ENCODE measurements at places on chromosomes 11 and 22.

DNA sequence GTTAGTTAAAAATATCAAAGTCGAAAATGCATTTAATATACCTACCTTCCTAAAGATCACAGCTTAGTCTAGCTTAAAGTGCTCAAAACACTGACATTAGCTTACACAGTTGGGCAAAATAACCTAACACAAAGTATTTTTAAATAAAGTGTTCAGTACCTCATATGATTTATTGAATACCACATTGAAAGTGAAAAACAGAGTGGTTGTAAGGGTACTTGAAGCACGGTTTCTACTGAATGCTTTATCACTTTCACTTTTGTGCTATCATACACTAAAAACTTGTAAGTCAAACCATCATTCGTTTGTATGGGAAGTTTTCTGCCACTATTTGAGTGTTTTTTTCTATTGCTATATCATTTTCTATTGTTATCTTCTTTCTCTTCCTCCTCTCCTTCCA, 36.6 kb downstream of the ZBTB44 start:
- H3K36me3 ChIP-seq: peaks cover 8% of the 10 kb centered on the region
- H3K4me3 ChIP-seq: no peak overlapping the region
- no peak for DNase-seq
- H3K27me3 ChIP-seq: no peaks in the 10 kb centered on the region
- no peaks in the 10 kb centered on the region for H3K4me1 ChIP-seq

DNA sequence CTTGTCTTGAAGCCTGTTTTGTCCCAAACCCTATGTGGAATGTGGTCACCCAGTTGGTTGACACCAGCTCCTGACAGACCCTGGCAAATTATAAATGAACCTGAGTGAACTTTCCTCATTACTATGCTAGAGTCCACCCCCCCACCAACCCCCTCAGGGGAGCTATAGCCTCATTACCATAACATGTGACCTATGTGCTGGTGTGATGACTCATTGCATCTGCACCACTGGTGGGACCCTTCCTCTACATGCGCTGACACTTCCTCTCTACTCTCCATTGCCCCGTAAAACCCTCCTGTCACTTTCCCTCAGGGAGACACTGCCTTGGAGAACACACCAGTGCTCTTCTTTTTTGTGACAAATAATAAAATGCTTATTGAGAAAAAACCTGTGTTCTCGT, 105.0 kb upstream of the SESN3 start:
- no peak overlapping the region for H3K4me3 ChIP-seq
- no peaks in the 10 kb centered on the region for H3K27me3 ChIP-seq
- H3K4me1 ChIP-seq: peaks cover 1% of the 10 kb centered on the region
- H3K36me3 ChIP-seq: no peaks in the 10 kb centered on the region
- DNase-seq: no peak

DNA sequence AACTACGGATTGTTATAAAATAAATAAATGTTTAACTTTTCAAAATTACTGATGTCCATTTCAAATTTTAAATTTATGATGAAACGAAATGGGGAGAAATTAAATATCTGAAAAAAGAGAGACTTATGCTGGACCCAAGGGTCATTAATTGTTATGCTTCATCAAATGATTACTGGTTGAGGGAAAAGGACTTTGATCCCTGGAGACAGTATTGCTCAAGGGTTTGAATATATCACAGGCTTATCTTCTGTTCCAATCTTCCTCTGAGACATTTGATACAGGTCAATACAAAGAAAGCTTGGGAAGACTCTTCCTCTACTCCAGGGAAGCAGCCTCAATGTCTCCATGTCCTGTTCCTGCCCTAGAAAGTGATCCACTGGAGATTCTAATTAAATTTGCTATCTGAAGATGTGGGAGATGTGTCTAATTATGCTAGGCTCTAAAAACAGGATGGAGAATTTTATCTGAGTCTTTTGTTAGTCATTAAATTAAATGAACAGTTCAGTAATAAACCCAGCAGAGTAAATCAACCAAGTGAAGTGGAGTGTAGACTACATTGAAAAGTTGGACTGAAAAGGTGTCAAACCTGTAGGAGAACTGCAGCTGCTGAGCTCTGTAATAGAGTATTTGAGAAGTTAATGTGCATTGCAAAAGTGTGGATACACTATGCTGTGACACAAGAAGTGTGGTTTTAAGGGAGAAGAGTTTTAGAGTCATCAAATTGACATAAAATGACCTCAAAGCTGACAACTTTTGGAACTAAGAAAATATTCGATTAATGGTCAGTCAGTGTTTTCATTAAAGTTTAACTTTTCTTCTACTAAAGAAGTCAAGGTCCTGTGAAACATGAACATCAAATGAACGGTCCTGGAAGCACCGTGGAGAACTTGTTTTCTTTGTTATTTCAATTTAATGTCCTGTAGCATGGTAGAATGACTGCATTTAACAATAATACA, 623.7 kb upstream of the CCDC90B start:
- no peak overlapping the region for H3K4me3 ChIP-seq
- no peaks in the 10 kb centered on the region for H3K36me3 ChIP-seq
- DNase-seq: no peak
- H3K4me1 ChIP-seq: no peaks in the 10 kb centered on the region

- peak overlapping the region; percentile 21 for H3K27ac ChIP-seq
- H3K4me3 ChIP-seq: no peak overlapping the region
- peaks cover 28% of the 10 kb centered on the region for H3K27me3 ChIP-seq
- DNase-seq: no peak
These were observed 48.1 kb upstream of the FGF3 start for GRCh38 chr11:69867076-69868005.

- H3K4me1 ChIP-seq: peaks cover 45% of the 10 kb centered on the region
- DNase-seq: no peak
- no peak overlapping the region for H3K27ac ChIP-seq
- no peak overlapping the region for H3K4me3 ChIP-seq
These were observed 43.6 kb downstream of the TEAD1 start for GRCh38 chr11:12717851-12718291.

- H3K4me1 ChIP-seq: peaks cover 6% of the 10 kb centered on the region
- DNase-seq: no peak
- H3K4me3 ChIP-seq: no peak overlapping the region
- no peaks in the 10 kb centered on the region for H3K36me3 ChIP-seq
These were observed 1295.8 kb downstream of the BRD1 start for GRCh38 chr22:48531761-48532435.

DNA sequence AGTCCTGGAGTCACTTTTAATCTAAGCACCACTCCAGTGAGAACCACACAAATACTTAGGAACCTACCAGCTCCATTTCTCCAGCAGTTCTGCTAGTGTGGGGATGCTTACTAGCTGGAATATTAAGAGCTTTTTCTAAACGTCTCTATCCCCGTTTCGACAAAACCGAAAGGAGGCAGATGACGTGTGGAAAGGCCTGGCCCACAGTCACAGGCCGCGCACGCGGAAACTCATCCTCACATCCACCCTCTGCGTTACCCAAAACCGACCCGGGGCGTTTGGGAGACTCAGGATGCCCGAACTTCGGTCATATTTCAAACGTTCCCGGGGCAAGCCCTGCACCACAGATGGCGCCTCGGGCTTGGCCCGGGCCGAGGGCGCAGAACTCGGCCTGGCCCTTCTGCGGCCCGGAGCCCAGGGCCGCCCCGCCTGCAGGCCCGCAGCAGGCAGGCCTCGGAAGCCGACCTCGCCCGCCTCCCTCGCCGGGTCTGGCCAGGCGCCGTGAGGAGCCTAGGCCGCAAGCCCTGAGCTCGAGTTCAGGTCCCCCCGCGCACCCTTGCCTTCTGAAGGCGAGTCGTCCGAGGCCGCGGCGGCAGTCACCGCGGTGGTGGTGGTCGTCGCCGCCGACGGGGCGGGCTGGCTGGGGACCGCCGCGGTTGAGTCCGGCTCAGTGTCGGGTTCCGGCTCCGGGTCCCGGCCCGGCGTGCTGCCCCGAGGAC, 473 bp downstream of the FNBP4 start:
- DNase-seq: peak; percentile 23
- peaks cover 6% of the 10 kb centered on the region for H3K36me3 ChIP-seq
- peak overlapping the region; percentile 98 for H3K27ac ChIP-seq
- H3K27me3 ChIP-seq: no peaks in the 10 kb centered on the region
- H3K4me1 ChIP-seq: peaks cover 25% of the 10 kb centered on the region
- H3K4me3 ChIP-seq: peak overlapping the region; percentile 95

- no peaks in the 10 kb centered on the region for H3K36me3 ChIP-seq
- H3K27ac ChIP-seq: no peak overlapping the region
These were observed 106.1 kb upstream of the PARVA start for GRCh38 chr11:12271241-12271640.

- DNase-seq: no peak
- no peaks in the 10 kb centered on the region for H3K4me1 ChIP-seq
- peaks cover 20% of the 10 kb centered on the region for H3K27me3 ChIP-seq
- H3K4me3 ChIP-seq: no peak overlapping the region
These were observed 134.3 kb downstream of the SNX19 start for GRCh38 chr11:130781931-130782330.

DNA sequence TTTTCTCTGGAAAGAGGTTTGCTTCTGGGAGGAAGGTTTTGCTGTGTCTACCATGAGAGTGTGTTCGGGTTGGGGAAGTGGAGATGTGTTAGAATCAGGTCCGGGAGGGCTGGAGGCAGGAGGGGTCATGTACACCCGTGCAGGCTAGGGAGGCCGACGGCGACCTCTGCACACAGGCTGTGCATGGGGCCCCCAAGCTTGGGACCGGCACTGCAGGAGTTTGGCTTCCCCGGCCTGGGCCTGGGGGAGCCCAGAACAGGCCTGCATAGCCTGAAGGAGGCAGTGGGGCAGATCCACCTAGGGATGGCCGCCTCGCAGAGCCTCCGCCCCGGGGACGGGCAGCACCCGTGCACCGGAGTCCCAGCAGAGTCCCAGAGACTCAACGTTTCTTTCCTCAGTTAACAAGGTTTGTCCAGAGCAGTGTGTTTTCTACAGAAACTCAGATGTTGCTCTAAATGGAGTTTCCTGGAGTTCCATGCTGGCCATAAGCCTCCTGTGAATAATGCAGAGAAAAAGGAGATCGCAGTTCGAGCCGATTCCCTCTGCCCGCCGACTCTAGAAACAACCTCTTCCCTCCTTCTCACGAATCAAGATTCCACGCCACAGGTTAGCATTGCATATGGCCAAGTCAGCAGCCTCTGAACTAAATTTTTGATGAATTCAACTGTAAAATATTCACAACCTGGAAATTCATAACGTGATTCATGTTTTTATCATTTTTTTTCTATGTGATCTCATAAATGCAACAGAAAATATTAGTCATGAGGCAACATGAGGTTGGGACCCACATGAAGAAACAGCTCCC, 427.3 kb downstream of the BRD1 start:
- no peaks in the 10 kb centered on the region for H3K36me3 ChIP-seq
- peaks cover 8% of the 10 kb centered on the region for H3K27me3 ChIP-seq
- no peak for DNase-seq

DNA sequence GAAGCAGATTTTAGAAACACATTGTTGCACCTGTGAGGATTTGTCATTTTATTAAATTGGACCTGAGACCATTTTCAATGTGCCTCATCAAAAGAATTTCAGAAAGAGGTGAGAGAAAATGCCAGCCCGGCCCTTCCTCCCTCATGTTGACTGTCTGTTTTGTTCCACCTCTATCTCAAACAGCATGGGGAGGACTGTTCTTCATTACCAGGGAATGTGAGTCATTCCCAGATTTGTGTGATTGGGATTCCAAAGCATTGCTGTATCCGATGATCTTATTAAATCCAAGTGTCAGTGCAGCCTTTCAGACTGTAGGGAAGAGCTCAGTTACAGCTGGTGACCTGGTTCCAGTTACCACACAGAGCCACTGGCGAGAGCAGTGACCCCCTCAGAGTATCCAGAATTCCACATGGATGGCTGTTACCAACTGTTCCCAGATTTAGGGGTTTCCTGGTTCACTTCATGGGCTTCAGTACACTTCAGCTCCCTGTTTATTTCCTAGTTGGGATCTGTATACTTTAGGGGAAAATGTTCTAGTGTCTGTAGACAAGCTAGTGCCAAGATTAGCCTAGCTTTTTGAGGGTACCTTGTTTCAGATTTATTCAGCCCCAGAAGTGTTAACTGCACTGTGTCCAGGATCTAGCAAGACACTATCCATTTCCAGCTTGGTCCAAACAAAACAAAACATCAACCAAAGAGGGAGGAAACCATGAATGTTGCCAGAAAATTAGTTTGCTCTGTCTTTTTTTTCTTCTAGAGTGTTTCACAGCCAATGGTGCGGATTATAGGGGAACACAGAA, 20.9 kb downstream of the KREMEN1 start:
- peaks cover 44% of the 10 kb centered on the region for H3K4me1 ChIP-seq
- H3K27ac ChIP-seq: no peak overlapping the region
- peaks cover 5% of the 10 kb centered on the region for H3K36me3 ChIP-seq
- DNase-seq: no peak
- no peaks in the 10 kb centered on the region for H3K27me3 ChIP-seq

GRCh38 chr11:11973866-11974265, 34.6 kb downstream of the DKK3 start:
- H3K27me3 ChIP-seq: no peaks in the 10 kb centered on the region
- DNase-seq: no peak
- no peak overlapping the region for H3K27ac ChIP-seq
- peaks cover 2% of the 10 kb centered on the region for H3K4me1 ChIP-seq
- no peak overlapping the region for H3K4me3 ChIP-seq
- peaks cover 12% of the 10 kb centered on the region for H3K36me3 ChIP-seq

GRCh38 chr22:41517172-41518047, 26.9 kb downstream of the POLR3H start:
- DNase-seq: peak; percentile 70
- H3K4me1 ChIP-seq: peaks cover 12% of the 10 kb centered on the region
- no peak overlapping the region for H3K27ac ChIP-seq
- H3K36me3 ChIP-seq: peaks cover 6% of the 10 kb centered on the region

- DNase-seq: no peak
- H3K27ac ChIP-seq: no peak overlapping the region
- peaks cover 12% of the 10 kb centered on the region for H3K4me1 ChIP-seq
- no peaks in the 10 kb centered on the region for H3K36me3 ChIP-seq
- no peaks in the 10 kb centered on the region for H3K27me3 ChIP-seq
These were observed 1318.0 kb upstream of the TENM4 start for GRCh38 chr11:80758787-80759186.

GRCh38 chr11:112221274-112221835, 4.9 kb upstream of the PTS start:
- peaks cover 3% of the 10 kb centered on the region for H3K27me3 ChIP-seq
- H3K36me3 ChIP-seq: no peaks in the 10 kb centered on the region
- no peak overlapping the region for H3K27ac ChIP-seq

DNA sequence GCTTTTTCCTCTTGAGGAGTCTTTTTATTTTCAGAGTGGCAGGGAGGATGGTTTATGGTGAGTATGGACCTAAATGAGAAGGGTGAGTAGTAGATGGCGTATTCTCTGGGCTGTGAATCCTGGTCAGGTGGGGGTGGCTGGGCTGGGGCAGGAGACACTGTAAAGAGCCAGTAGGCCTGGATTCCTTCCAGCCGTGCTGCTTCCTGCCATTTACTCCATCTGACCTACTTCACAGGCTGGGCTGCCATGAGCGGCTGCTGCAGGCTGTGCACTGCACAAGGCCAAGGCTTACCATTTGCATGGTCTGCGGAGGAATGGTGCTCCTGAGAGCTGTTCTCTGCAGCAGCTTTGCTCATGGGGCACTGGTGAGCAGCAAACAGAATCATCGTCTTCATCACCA, 297.6 kb downstream of the KIRREL3 start:
- peaks cover 48% of the 10 kb centered on the region for H3K27me3 ChIP-seq
- DNase-seq: no peak
- H3K4me3 ChIP-seq: no peak overlapping the region
- no peaks in the 10 kb centered on the region for H3K36me3 ChIP-seq
- H3K4me1 ChIP-seq: no peaks in the 10 kb centered on the region
